Right kidney (tissue), 9 donors: ENCODE measurements at places on chromosomes 4 and X.

GRCh38 chr4:159016593-159017024 is 86.3 kb upstream of the RAPGEF2 start:
- peak; percentile 49 for DNase-seq

GRCh38 chrX:39728025-39728424 is 369.7 kb downstream of the BCOR start:
- DNase-seq: no peak

- peak; percentile 19 for DNase-seq
These were observed 135.3 kb upstream of the MID1 start for GRCh38 chrX:10755439-10756334.

GRCh38 chr4:36273276-36273675 is 8.1 kb upstream of the DTHD1 start:
- DNase-seq: no peak

GRCh38 chr4:2072971-2073807 is 14.1 kb downstream of the NAT8L start:
- DNase-seq: no peak

DNA sequence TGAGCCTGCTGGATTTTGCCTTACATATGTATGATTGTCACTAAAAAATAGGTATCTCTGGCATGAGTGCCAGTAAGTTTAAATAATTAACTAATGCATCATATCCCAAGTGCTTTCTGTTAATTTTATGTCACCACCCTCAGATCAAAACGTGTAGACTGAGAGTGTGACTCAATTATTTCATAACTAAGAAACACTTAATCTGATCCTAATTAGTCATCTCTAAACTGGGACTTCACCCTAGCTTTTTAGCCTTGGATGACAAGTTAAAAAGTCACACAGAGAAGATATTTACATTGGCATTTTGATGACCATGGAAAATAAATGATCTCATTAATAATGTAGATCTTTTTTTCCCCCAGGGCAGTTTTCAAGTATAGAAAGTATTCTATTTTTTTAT is 23.1 kb upstream of the SLC6A14 start:
- DNase-seq: no peak

DNA sequence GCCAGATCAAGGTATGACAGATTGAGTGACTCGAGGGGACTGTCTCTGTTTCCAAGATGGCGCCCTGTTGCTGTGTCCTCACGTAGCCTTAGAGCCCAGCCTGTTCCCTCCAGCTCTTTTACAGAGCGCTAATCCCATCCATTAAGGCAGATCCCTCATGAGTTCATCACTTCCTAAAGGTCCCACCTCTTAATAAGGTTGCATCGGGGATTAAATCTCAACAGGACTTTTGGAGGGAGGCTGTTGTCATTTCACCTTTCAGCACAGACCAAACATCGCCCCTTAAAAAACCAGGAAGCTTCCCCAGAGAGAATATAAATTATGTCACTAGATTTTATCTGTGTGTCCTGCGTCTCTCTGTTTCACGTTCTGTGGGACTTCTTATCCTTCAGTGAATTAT is 32.6 kb upstream of the DHRSX start:
- DNase-seq: no peak

- DNase-seq: no peak
These were observed 931.7 kb downstream of the CENPC start for GRCh38 chr4:66613591-66613990.

DNA sequence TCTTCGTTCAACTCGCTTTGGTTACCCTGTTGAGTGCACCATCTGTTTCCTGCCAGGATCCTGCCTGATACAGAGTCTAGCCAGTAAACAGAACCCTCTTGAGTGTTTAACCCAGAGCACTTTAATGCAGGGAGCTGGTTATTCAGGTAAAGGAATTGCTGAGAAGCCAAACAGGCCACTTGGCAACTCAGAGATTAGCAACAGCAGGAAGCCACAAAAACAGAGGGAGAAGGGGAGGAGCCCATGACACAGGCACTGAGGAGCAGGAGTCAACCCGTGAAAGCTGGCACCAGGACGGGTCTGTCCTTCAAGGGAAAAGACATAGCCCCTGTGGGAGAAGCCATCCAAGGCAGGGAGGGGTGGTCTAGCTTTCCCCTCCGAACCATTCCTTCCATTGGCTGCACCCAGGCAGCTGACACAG is 641.4 kb downstream of the ZNF674 start:
- no peak for DNase-seq

DNA sequence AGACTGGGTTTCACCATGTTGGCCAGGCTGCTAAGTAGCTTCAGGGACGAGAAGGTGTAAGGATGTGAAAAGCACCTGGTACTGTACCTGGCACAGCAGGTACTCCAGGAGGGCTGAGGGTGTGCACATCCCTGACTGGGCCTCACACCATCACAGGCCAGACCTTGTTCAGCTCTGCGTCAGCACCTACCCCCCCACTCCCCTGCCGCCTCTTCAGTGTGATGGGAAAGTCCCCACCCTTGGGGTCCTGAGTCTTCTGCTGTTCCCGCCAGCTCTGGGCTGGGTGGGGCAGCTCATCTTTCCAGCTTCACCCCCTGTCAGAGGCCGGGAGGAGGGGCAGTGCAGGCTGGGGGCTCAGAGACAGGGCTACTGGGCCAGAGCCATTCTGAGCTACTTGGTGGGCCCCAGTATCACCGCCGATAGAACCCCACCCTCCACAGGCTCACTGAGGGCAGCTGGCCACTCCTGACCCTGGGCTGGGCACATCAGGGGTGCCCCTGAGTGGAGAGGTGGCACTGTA is 6.7 kb upstream of the SH3BP2 start:
- DNase-seq: no peak

GRCh38 chrX:455673-456072 is 69.0 kb upstream of the PPP2R3B start:
- peak; percentile 37 for DNase-seq

GRCh38 chr4:21757248-21757647 is 191.3 kb downstream of the KCNIP4 start:
- DNase-seq: no peak

- no peak for DNase-seq
These were observed 14.0 kb upstream of the PHKA2 start for GRCh38 chrX:18997916-18998315.

GRCh38 chrX:15564981-15565579 is 35.7 kb downstream of the ACE2 start:
- peak; percentile 8 for DNase-seq

DNA sequence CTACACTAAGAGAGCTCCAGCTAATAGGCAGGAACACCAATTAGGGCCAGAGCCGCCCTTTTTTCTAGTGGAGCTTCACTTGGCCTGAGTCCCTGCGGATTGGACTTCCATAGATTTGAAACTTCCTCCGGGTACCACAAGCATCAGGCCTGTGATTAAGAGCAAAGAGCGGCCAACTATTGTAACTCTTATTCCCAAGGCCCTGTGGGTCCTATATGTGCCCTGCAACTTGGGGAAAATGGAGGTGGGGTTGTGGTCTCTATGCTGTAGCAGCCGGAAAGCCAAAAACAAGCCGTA is at the start of gene NCBP2L:
TSS of gene NCBP2L (plus strand) at position 198 of the 297 bp plus-strand sequence. CDS start 16,488 bp downstream, outside the sequence.
- no peak for DNase-seq

- no peak for DNase-seq
These were observed 13.4 kb downstream of the GIMD1 start for GRCh38 chr4:106355193-106355592.
